CD4-positive, alpha-beta T cell treated with Interleukin-21 for 1 hour (primary cell): ENCODE measurements at places on chromosomes 1 and 21.

DNA sequence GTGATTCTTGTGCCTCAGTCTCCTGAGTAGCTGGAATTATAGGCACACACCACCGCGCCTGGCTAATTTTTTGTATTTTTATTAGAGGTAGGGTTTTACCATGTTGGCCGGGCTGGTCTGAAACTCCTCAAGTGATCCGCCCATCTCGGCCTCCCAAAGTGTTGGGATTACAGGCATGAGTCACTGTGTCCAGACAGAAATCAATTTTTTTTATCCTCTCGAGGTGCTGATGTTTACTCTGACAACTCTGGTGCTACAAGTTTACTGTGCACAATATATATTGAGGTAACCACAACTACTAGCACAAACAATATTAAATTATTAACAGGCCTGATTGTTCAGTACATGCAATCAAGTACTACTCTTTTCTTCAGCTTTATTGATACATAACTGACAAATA is 39.7 kb downstream of the F13B start:
- no peak for DNase-seq

DNA sequence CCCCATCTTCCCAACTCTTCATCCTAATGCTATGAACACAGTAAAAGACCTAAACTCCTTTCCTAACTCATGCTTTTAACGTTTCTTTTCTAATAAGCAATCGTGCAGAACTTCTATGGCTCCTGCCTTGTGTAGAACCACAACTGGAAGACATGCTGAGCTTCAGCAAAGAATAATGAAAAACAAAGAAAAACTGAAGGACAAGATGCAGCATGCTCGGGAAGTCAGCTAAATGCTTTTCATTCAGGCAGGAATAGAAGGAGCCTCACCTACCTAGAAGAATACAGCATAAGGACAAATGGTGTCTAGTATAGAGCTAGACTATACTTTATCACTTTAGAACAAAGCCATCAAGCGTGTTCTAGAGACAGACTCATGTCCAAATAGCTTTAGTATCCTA is 45.9 kb downstream of the LUZP1 start:
- no peak for DNase-seq

DNA sequence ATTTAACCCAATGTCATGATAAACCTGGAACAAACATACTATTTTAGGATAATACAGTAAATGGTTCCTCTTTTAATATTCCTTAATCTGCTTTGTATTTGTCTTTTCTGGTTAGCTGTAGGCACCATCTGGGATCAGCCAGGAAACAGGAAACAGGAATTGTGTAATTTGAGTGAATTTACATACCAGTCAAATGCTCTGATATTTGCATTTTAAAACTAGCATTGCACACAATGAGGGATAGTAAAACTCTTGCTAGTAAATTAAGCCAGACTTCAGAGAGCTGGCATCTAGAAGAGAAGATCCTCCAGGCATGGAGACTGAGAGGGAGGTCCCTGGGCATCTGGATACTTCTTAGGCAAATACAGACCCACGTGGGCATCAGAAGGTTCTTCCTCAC is 103.5 kb downstream of the HMCN1 start:
- no peak for DNase-seq

DNA sequence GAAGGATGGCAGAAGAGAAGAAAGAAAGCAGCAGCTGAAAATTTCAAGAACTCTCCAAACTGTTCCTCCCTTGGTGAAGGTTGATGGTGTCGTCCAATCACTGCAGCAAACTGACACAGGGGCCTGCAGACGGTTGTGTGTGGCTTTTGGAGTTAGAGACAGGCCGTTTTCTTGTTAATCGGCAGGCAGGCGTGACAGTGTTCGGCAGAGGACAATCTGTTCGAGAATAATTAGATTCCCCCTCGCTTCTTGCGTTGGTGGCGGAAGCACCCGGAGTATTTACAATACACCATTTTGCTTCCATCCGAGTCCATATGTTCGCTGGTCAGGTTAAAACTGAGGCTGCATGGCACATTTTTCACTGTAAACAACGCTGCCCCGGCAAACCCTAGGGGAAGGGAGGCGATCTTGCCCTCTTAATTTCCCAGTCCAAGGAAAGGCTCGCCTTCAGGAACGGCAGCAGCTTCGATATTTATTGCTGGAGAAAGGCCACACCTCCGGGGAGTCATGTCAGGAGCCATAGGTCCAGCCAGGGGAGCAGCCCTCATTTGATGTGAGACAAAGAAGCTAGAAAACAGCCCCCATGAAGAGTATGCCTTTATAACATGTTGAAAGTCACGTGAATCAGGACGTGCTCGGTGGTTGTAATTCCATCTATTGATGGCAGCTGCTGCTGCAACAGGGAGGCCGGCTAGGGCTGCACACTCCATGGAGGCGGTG is 360.1 kb downstream of the SMYD3 start:
- no peak for DNase-seq

DNA sequence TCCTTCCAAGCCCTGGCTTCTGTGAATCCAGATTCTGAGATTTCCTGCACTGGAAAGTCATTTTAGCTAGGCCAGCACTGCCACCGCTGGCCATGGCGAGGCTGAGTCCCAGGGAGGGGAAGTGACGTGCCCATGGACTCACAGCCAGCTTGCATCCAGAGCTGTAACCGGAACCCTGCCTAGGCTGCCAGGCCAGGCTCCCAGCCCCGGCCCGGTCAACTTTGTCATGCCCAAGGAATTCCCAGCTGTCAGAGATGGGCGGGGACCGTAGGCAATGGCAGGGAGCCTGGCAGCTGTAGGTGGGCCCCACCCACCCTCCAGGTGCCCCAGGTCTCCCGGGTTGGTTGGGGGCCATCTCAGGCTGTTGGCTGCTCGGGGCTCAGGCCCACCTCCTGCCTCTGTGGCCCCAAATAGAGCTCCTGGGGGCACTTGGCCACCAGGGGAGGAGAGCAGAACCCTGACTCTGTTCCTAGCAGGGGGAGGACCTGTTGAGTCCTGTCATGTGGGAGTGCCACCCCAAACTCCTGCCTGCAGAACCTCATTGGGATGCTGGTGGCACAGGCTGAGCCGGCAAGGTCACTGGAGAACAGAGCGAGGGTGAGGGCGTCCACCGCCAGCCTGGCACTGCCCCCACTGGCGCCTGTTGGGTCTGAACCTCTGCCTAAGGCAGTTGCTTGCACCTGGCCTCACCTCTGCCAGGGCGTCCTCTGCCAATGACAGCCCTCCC is 57.8 kb downstream of the FOXO6 start:
- no peak for DNase-seq

DNA sequence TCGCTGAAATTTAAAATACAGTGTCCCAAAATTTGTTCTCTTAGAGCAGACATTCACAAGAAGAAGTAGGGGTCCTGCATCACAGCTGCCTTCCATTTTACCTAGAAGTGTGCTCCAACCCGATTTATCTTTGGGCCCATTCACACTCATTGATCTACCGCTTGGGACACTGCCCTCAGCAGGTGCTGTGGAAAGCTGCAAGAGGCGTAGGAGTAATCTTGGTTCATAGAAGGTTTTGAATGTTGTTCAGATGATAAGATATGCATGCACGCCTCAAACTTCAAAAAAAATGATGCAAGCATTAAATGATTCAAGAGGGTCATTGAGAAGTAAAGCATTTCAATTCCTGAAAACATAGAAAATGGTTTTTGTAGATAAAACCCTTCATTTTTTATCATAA is 18.6 kb upstream of the C1orf105 start:
- no peak for DNase-seq

DNA sequence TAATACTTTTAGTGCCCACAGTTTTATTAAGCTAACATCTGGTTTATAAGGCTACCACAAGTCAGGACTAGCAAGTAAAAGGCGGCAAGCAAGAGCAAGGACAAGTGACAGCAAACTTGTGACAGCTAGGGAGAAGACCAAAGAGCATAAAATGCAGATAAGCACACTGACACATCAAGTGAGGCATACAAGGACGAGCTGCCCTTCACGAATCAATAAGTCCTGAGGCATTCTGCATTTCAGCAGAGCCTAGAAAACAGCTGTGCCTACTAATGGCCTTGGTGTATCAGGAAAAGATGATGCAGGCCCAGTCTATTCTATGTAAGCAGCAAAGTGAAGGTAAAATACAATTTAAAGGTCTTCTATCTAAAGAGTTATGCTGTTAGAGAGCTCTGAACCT is 74.8 kb downstream of the KRTAP19-8 start:
- no peak for DNase-seq

DNA sequence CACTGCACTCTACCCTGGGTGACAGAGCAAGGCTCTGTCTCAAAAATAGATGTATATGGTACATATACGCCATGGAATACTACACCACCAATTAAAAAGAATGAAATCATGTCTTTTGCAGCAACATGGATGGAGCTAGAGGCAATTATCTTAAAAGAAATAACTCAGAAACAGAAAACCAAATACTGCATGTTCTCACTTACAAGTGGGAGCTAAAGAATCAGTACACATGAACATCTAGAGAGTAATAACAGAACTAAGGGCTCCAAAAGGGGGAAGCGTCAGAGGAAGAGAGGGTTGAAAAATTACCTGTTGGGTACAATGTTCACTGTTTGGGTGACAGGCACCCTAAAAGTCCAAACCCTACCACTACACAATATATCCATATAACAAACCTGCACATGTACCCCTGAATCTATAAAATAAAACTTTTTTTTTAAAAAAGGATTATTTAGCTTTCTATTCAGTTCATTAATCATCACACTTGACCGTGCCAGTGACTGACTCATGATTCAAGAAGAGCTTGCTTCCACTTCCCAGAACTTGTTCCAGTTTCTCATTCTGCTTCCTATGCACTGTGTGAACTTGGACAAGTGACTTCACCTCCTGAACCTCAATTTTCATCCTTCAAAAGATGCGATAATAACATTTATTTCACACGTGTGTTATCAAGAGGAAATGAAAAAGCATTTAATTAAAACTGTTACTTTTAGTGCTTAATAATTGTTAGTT is 109.6 kb downstream of the PLPP3 start:
- DNase-seq = no peak

DNA sequence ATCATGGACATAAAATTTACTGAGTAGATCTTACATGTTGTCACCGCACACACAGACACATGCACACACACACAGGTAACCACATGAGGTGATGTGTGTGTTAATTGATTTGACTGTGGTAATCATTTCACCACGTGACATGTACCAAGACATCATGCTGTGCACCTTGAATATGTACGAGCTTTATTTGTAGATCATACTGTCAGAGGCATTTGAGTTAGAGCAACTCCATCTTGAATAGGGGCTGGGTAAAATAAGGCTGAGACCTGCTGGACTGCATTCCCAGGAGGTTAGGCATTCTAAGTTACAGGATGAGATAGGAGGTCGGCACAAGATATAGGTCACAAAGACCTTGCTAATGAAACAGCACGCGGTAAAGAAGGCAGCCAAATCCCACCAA is 31.7 kb upstream of the TRIM17 start:
- DNase-seq = no peak

GRCh38 chr1:172916116-172916515 is 134.6 kb downstream of the TNFSF18 start:
- DNase-seq = no peak

- DNase-seq = no peak
Observed at GRCh38 chr1:226763905-226764264, 24.8 kb upstream of the ITPKB start.
